ENCODE measurements at places on chromosomes 1 and 21.

- H3K27ac ChIP-seq, result no peak overlapping the region
- no peaks in the 10 kb centered on the region for H3K36me3 ChIP-seq
- peaks cover 4% of the 10 kb centered on the region for H3K27me3 ChIP-seq
- no peak overlapping the region for H3K4me3 ChIP-seq
- peaks cover 4% of the 10 kb centered on the region for H3K4me1 ChIP-seq
- DNase-seq, result no peak
Measured at GRCh38 chr1:62325681-62326080, 6.4 kb upstream of the KANK4 start.

GRCh38 chr1:220513834-220514233 lies 14.1 kb upstream of the MARK1 start:
- no peaks in the 10 kb centered on the region for H3K36me3 ChIP-seq
- no peak overlapping the region for H3K27ac ChIP-seq
- no peak for DNase-seq
- H3K4me3 ChIP-seq, result no peak overlapping the region
- H3K4me1 ChIP-seq, result no peaks in the 10 kb centered on the region

DNA sequence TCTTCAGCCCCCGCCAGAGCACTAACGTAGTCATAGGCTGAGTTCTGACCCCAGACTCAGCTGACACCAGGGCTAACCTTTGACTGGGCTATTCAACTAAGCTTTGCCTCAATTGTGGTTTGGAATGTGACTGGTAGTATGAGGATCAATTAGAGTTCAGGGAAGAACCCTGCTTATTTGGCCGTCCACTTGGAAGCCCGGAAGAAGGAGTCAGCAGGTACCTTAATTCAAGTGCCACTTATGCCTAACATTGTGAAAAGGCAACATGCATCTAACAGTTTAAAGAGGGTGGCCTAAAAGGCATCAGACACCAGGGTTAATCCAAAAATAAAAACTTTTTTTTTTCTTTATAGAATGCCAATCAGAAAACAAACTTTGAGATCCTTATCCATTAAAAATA lies 92.3 kb downstream of the BEND5 start:
- no peak overlapping the region for H3K4me3 ChIP-seq
- DNase-seq, result no peak
- H3K27ac ChIP-seq, result no peak overlapping the region
- peaks cover 9% of the 10 kb centered on the region for H3K27me3 ChIP-seq

DNA sequence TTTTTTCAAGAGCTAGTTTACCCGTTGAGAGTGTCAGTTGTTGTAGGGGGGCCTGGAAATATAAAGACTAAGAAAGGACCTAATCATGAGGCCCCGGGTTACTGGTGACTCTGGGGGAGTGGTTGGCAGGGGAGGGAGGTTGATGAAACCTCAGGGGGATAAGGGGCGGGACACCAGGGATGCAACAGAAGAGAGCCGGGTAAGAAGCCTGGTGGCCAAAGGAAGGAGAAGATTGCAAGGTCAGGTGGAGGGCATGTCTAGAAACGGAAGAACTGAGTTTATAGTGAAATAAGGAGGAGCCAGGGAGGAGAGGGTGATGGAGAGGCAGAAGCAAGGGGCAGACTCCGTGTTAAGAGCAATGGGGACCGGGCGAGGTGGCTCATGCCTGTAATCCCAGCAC lies 12.5 kb upstream of the SPOCD1 start:
- H3K27ac ChIP-seq, result no peak overlapping the region
- DNase-seq, result no peak
- peaks cover 2% of the 10 kb centered on the region for H3K27me3 ChIP-seq

DNA sequence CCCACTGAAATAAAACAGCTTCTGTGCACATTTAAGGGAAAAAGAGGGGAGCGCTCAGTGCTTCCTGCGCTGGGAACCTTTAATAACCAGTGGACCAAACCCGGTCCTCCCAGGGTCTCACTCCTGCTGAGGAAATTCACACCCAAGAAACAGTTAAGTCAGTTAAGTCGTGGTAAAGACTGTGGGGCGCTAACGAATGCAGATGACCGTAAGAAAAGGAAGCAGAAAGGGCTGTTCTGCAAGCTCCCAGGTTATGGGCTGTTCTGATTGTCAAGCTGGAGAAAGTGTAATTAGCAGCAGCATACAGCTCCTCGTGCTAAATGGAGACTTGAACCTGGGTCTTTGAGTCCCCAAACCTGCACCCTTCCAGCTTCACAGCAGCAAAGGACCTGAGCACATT lies 536.6 kb downstream of the NPHP4 start:
- no peak for DNase-seq
- H3K4me3 ChIP-seq, result no peak overlapping the region
- H3K27me3 ChIP-seq, result no peaks in the 10 kb centered on the region
- H3K4me1 ChIP-seq, result no peaks in the 10 kb centered on the region

GRCh38 chr1:1430992-1431844 lies 4.3 kb upstream of the VWA1 start:
- no peak for DNase-seq
- peaks cover 4% of the 10 kb centered on the region for H3K36me3 ChIP-seq
- H3K27ac ChIP-seq, result peak overlapping the region; percentile 38
- no peak overlapping the region for H3K4me3 ChIP-seq

GRCh38 chr1:66256629-66257572 lies 277.1 kb upstream of the SGIP1 start:
- H3K27ac ChIP-seq, result no peak overlapping the region
- H3K36me3 ChIP-seq, result no peaks in the 10 kb centered on the region
- no peak overlapping the region for H3K4me3 ChIP-seq
- DNase-seq, result no peak
- H3K27me3 ChIP-seq, result peaks cover 2% of the 10 kb centered on the region

DNA sequence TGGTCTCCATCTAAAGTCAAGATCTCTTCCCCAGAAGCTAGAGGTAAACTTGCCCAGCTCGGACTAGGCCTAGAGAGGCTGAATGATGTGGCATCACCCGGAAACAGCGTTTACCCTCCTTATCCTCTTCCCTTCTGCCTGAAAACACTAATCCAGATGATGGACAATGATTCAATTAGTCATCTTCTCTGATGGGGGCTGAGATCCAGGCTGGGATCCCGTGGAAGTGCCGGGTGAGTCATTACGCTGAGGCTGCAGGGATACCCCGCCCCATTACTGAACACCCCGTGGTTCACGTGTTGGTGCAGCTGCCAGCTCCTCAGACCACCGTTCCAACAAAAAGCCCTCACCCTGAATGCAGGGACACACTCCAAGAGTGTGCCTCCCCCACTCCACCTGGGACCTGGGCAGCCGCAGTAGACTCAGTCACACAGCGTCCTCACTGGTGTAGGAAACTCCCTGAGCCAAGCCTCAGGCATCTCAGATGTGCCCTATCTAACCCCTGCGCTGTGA lies 2.0 kb downstream of the S100A6 start:
- no peak overlapping the region for H3K27ac ChIP-seq
- H3K4me1 ChIP-seq, result peaks cover 17% of the 10 kb centered on the region
- peaks cover 12% of the 10 kb centered on the region for H3K27me3 ChIP-seq
- peak overlapping the region; percentile 13 for H3K4me3 ChIP-seq

DNA sequence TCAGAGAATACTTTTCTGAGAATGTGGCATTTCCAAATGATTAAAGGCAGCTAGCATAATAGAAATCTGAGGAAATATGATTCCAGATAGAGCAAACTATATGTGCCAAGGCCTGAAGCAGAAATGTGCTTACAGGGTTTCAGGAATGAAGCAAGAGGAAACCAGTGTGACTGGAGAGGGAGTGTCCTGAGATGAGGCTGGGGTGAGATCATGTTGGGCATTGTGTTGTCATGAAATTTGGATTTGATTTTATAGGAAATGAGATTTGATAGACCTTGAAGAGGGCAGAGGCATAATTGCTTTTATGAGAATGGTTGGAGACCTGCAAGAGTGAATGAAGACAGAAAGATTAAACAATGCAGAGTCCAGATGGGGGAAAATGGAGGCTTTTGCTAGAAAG lies 338.1 kb upstream of the SNX7 start:
- no peak for DNase-seq
- peaks cover 14% of the 10 kb centered on the region for H3K4me1 ChIP-seq
- H3K27me3 ChIP-seq, result no peaks in the 10 kb centered on the region
- no peaks in the 10 kb centered on the region for H3K36me3 ChIP-seq
- H3K27ac ChIP-seq, result peak overlapping the region; percentile 78
- H3K4me3 ChIP-seq, result no peak overlapping the region

GRCh38 chr1:177830531-177831135 lies 139.2 kb downstream of the SEC16B start:
- H3K27ac ChIP-seq, result no peak overlapping the region
- H3K4me1 ChIP-seq, result no peaks in the 10 kb centered on the region
- DNase-seq, result no peak
- peaks cover 3% of the 10 kb centered on the region for H3K27me3 ChIP-seq

GRCh38 chr1:56496158-56496557 lies 83.2 kb downstream of the PLPP3 start:
- no peak for DNase-seq
- peaks cover 2% of the 10 kb centered on the region for H3K27me3 ChIP-seq
- no peak overlapping the region for H3K4me3 ChIP-seq
- H3K4me1 ChIP-seq, result peaks cover 42% of the 10 kb centered on the region
- H3K27ac ChIP-seq, result peak overlapping the region; percentile 9

DNA sequence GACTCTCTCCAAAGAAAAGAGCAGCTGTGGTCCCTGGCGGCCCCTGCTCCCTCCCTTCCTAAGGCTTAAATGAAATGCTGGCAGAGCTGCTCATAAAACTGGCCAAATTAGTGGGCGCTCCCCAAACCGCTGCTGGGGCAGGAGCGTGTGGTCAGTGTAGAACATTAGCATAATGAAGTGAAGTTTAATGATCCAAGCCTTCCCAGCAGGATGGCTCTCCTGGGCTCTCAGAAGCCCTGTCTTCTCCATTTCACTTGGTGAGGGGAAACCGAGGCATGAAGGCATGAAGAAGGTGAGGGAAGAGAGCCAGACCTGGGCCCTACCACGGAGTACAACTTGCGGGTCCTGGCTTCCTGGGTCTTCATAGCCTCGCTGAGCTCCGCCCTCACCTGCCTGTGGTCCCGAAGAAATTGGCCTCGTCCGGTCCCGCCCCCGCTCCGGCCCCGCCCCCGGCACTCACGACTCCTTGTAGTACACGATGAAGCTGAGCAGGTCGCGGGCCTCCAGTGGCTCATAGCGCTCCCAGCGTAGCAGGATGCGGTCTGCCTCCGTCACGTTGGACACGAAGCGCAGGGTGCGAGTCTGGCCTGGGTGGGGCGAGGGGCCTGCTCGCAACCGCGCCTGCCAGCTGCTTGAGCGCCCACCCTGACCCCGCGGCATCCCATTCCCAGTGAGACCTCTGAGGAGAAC lies 10.3 kb downstream of the INSRR start:
- peaks cover 13% of the 10 kb centered on the region for H3K4me1 ChIP-seq
- no peak overlapping the region for H3K27ac ChIP-seq
- H3K27me3 ChIP-seq, result peaks cover 42% of the 10 kb centered on the region
- H3K36me3 ChIP-seq, result no peaks in the 10 kb centered on the region
- no peak overlapping the region for H3K4me3 ChIP-seq
- no peak for DNase-seq

DNA sequence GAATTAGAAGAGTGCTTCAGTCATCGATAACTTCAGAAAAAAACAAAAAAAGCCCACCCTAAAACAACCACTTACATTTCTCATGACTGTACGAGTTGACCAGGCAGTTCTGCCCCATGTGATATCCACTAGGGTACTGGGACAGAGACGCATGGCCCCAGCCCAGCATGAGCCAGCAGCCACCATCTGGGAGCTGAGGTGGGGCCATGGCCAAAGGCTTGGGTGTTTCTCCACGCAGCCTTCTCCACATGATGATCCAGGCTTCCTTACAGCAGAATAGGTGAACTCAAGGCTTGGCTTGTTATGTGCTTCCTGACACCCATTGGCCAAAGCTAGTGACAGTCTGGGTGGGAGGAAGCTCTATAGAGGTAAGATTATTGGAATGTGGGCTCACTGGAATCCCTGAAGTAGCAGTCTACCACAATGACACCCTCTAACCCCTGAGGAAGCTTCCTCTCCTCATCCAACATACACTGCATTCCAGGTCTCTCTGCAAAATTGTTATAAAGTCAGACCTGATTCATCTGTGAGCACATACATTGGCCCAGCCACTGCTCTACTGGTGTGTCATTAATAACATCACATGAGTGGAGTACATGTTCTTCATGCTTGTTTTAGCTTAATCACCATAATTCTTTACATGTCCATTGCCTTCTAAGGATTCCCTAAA lies 66.3 kb upstream of the NTPCR start:
- peaks cover 2% of the 10 kb centered on the region for H3K27me3 ChIP-seq
- no peak overlapping the region for H3K27ac ChIP-seq
- no peak for DNase-seq
- H3K4me1 ChIP-seq, result peaks cover 4% of the 10 kb centered on the region
- H3K4me3 ChIP-seq, result no peak overlapping the region
- H3K36me3 ChIP-seq, result no peaks in the 10 kb centered on the region

DNA sequence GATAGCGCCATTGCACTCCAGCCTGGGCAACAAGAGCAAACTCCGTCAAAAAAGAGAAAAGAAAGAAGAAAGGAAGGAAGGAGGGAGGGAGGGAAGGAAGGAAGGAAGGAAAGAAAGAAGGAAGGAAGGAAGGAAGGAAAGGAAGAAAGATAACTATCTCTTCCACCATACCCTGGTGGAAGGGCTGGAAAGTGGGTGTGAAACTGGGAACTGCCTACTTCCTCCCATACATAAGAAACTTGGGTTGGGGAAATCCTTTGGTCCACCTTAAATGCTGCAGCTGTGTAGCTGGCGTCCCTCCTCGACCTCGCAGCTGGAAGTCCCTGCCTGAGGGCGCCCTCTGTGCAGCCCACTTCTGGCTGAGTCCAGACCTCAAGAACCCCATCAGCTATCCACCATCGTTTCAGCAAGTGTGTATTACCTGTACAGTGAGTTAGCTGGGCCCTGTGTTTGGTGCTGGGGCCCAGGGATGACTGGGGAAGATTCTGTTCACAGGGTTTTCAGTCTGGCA lies 4.6 kb upstream of the FAM167B start:
- peak; percentile 28 for DNase-seq
- peaks cover 10% of the 10 kb centered on the region for H3K27me3 ChIP-seq
- peak overlapping the region; percentile 91 for H3K4me3 ChIP-seq
- H3K4me1 ChIP-seq, result peaks cover 14% of the 10 kb centered on the region
- peak overlapping the region; percentile 18 for H3K27ac ChIP-seq
- no peaks in the 10 kb centered on the region for H3K36me3 ChIP-seq

- peaks cover 4% of the 10 kb centered on the region for H3K27me3 ChIP-seq
- DNase-seq, result no peak
- H3K27ac ChIP-seq, result peak overlapping the region; percentile 89
- peaks cover 39% of the 10 kb centered on the region for H3K4me1 ChIP-seq
Measured at GRCh38 chr1:23553231-23554126, 5.8 kb downstream of the ID3 start.

DNA sequence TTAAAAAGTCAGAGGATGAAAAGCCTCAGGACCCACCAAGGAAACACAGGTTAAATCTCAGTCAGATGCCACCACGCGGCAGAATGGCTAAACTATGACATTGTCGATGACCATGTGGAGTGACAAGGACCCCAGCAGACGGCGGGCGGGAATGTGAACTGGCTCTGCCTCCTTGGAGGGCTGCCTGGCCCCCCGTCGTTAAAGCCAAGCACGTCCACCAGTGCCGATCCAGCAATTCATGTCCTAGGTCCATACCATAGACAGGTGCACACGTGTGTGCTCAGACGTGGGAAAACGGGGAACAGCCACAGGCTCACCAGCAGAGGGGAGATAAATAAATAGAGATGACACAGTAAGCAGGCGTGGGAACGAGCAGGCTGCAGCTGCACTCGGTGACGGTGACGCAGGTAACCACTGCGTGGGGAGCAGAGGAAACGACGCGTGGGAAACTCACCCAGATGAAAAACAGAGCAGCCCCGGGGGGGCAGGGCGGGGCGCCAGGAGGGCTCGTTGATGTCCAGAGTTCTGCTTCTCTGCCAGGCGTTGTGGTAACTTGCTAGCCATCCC lies 28.3 kb upstream of the PCBP3 start:
- H3K36me3 ChIP-seq, result no peaks in the 10 kb centered on the region
- peaks cover 2% of the 10 kb centered on the region for H3K27me3 ChIP-seq
- H3K4me1 ChIP-seq, result no peaks in the 10 kb centered on the region
- DNase-seq, result no peak
- H3K27ac ChIP-seq, result no peak overlapping the region
